ENCODE measurements at places on chromosomes 11 and 22.

GRCh38 chr22:46108564-46109473, 41.5 kb upstream of the PPARA start:
- DNase-seq, result no peak

DNA sequence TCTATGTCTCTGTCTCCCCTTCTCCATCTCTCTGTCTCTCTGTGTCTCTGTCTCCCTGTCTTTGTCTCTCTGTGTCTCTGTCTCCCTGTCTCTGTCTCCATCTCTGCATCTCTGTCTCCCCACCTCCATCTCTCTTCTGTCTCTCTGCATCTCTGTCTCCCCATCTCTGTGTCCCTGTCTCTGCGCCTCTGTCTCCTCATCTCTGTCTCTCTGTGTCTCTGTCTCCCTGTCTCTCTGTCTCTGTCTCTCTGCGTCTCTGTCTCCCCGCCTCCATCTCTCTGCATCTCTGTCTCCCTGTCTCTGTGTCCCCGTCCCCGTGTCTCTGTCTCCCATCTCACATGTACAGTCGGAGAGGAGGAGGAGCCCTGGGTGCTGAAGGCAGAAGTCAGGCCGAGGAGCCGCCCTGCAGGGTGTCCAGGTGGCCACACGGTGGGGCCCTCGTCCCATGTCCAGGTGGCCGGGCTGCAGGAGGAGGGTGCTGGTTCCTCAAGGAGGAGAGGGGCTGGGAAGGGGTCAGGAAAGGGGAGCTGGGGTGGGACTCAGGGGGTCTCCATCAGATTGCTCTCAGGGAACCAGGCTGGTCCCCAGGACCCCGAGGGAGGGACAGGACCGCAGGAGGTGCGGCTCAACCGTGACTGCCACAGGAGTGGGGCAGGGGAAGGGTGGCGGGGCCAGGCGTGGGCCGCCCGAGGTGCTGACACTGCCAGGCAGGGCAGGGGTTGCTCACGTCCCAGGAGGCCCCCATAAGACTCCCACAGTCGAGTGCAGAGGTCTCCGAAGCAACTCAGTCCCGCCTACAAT, 25.6 kb upstream of the TH start:
- DNase-seq, result no peak

DNA sequence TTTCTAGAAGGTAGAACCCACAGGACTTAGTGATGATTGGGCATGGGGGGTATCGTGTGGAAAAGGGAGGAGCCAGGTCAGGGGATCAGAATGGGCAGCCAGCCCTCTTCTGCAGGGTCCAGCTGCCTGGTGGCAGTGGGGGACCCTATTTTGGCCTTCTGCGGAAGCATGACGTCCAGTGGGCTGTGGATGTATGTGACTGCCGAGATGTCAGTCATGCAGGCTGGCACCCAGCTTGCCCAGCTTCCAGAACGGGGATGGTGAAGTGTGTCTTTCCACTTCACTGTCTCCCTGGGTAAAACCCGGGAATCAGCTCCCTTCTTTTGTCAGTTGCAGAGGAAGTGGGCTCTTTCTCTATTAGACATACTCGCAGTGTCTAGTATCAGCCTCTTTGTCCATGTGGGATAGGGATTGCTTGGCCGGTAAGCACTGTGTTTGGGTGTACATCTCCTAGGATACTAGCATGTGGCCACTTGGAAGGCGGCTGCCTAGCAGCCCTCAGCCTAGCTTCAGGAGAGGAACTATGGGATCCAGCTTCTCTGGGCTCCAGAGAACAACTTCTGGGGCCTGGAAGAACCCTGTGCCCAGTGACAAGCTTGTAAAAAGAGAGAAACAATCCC, 51.4 kb downstream of the GRIK4 start:
- DNase-seq, result no peak

- no peak for DNase-seq
These were observed 28.6 kb upstream of the ATXN10 start for GRCh38 chr22:45642986-45643385.

- peak; percentile 67 for DNase-seq
These were observed 47.7 kb upstream of the PPP6R3 start for GRCh38 chr11:68412593-68413475.

DNA sequence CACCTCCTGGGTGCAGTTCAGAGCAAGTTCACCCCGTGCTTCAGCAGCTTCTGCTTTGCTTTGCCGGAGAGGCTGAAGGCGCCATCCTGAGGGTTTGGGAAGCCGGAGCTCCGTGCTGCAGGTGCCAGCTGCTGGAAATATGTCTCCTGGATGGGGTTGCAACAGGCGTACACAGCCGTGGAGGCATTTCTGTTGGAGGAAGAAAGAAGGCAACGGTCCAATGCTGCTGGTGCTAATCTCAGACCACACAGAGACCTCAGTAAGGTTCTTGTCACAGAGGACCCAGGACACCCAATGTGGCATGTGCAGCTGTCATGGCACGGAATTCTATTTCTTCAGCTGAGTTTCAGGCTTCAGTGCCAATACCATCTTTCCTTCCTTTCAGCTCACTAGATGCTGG, 24.2 kb downstream of the ASPHD2 start:
- DNase-seq, result no peak

- no peak for DNase-seq
These were observed 12.5 kb downstream of the OR5B3 start for GRCh38 chr11:58394195-58394594.

DNA sequence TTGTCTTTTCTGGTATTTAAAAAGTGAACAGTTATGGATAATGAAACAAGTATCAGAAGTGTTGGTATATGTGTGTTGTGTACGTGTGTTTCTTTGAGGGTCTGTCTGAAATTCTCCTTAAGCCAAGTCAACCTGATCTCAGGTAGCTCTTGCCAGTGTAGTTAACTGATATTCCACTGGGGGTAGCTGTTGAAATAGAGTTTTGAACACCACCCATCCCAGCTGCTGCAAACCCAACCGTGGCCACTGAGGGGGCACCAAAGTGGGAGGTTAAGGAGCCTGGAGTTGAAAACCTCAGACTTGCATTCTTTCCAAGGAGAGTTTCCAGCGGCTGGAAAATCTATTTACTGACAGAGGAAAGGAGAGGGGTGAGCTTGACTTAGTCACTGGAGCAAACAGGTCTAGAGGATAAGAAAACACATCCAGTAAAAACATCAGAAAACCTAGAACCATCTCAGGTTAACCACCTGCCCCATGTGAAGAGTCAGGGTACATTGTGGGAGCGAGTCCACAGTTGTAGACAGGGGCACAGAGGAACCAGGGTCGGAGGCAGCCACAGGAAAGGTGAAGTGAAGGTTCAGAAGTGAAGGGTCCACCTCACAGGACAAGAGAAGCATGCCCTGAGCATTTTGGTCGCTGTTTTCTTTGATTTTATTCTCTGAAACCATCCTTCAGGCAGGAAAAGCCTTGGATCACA, 8.8 kb upstream of the CUL5 start:
- DNase-seq, result peak; percentile 29

GRCh38 chr11:75826461-75827230, 11.6 kb downstream of the UVRAG start:
- DNase-seq, result no peak

DNA sequence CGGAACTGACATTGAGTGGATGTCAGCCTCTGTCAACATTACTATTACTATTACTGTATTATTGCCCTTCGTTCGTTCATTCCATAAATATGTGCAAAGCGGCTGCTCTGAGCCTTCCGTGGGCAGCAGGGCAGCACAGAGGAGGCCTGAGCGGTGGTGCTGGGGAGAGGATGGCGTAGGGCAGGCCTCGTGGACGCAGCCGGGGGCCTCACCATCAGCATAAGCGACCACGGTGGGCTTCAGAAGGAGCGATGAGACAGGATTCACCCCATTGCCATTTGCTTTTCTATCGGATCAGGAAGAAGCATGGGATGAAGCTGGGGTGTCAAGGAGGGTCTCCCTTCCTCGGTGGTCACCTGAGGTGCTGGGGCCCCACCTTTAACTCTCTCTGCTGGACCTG, 22.7 kb downstream of the ANO1 start:
- DNase-seq, result no peak

DNA sequence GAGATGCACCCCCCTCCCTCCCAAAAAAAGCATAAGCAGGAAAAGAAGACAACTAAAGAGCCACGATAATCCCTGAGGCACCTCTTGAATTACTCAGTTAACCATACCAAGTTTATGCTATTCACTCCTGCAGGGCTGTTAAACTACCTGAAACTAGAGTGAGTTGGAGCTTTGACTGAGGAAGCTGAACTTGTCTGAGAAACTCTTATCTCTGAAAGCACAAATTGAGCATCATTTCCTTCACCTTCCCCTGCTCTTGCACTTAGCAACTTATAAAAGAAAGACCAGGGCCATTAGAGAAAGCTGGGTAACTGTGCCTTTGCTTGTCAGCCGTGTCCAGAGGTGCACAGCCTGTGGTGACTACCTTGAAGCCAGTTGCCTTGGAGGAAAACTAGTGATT, 745.6 kb downstream of the NELL1 start:
- no peak for DNase-seq

DNA sequence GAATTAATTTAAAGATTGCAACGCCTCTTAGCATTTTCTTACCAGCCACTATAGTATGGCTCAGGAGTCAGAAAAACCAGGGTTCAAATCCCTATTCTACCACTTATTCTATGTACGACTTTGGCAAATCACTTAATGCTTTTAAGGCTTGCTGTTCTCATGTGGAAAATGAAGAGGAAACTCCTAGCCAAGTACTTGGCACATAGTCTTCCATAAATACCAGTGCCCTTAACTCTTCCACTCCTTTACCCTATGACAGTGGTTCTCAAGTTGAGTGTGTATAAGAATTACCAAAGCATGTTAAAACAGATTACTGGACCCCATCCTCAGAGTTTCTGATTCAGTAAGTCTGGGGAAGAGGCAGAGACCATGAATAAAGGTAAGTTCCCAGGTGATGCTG, 107.6 kb downstream of the RBFOX2 start:
- DNase-seq, result no peak

- peak; percentile 64 for DNase-seq
These were observed 66.5 kb downstream of the CCDC34 start for GRCh38 chr11:27296497-27296896.
